Activated CD4-positive, alpha-beta T cell treated with anti-CD3 and anti-CD28 coated beads, Interleukin-2, Interleukin-6, amounts not matched to agents 100 ng/mL and 50 ng/mL, durations not matched to agents 16 hours and 8 hours (primary cell): ENCODE measurements at places on chromosomes 7 and 10.
A peak's percentile ranks its signal among the peaks of the same experiment; 100 is the strongest.

GRCh38 chr10:12237265-12238220 lies 41.6 kb downstream of the CDC123 start:
- DNase-seq: no peak

- no peak for DNase-seq
Measured at GRCh38 chr10:98528805-98529183, 82.1 kb upstream of the HPS1 start.

- peak; percentile 25 for DNase-seq
Measured at GRCh38 chr10:23342213-23342884, 2.2 kb downstream of the C10orf67 start.

DNA sequence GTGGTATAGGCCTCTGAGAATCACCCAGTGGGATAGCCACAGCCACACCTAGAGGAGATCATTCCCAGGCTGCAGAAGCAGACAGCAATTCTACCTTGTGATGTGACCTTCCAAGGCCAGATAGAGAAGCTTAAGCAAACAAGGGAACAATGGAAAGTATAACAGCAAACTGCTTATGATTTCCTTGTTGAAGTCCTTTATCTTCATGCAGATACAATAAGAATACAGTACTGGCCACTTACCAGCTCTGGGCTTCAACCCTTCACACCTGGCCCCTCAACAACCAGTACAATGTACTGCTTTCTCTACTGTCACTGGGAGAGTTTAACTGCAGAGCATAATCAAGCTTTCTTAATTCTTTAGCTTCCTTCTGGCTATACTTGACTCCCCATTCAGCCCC lies 22.6 kb upstream of the DDX50 start:
- no peak for DNase-seq

DNA sequence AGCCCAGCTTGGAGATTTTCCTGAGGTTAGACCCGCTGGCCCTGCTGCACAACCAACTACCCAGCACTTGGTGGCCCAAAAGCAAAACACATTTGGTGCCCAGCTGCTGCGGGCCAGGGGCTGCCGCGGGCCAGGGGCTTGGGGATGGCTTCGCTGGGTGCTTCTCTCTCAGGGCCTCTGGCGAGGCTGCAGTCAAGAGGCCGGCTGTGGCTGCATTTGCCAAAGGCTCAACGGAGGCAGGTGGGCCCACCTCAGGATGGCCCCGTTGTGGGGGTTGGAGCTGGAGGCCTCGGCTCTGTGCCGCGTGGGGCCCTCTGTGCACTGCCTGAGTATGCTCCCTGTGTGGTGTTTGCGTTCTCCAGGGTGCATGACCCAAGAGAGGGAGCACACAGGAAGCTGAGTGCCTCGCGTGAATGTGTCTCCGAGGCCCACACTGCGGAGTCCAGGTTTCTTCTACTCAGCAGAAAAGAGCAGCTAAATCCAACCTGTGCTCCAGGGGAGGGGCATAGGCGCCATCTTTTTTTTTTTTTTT lies 17.5 kb upstream of the UBE3C start:
- no peak for DNase-seq

DNA sequence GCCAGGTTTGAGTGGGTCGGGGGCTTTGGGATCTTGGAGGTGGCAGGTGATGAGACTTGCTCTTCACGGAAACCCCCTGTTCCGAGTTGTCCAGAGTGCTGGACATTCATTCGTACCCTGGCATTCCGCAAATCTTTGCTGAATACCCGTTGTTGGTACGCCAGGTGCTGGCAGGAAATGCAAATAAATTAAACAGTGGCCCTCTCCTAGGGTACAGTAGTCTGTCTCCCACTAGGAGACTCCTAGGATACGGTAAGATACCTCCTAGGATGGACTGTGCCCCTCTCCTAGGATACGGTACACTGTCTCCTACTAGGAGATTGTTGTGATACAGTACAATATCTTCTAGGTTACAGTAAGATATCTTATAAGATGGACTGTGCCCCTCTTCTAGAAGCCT lies 544 bp downstream of the SEC23IP start:
- no peak for DNase-seq

- no peak for DNase-seq
Measured at GRCh38 chr10:30092151-30092790, 32.9 kb upstream of the JCAD start.

DNA sequence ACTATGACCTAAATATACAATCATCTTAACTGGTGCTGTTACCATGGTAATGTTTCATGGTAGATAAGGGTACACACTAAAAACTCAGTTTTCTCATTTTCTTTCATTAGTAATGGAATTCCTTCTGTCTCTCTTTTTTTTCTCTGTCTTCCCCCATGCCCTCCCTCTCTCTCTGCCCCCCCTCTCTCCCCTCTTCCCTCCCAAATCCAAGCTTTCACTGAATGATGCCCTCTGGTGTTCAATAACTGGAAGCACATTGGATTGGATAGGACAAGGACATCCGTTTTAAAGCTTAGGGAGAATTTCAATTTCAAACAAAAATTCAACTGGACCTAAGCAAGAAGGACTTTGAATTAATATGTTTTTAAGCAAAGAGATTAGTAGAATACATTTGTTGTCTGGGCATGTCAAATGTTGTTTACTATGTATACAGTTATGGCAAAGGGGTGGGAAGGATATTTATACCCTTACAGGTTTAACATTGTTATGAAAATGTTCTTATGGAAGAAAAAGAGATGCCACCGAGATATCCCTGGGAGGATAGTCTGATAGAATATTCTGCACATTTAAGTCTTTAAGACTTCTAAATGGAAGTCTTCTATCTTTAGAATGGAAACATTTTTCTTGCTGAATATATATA lies 6.1 kb downstream of the CHRM2 start:
- no peak for DNase-seq

- peak; percentile 91 for DNase-seq
Measured at GRCh38 chr10:63707254-63707910, 186.2 kb downstream of the REEP3 start.

DNA sequence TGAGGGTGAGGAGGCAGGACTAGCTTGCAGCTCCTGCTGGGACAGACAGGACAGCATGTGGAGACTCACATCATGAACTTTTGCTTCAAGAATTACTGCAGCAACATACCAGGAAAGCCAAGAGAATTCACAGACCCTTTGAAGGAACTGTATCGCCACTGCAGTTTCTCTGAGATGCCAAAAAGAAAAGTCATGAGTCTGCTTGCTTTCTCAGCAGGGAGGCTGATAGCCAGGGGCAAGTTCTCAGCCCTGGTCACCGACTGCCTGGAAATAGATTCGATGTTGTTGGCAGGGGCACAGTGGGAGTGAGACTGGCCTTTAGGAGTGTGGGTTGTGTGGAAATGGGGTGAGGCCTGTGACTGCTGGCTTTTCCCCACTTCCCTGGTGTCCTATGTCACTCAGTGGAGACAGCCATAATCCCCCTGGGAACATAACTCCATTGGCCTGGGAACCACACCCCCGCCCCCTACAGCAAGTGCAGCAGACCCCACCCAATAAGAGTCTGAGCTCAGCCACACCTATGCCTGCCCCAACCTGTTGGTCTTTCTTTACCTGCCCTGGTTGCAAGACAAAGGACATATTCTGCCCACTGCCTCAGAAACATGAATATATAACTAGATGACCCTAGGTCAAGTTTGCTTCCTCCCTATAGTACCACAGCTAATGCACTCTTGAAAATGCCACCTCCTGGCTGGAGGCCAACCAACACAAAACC lies 1.6 kb upstream of the SAMD9 start:
- DNase-seq: no peak

DNA sequence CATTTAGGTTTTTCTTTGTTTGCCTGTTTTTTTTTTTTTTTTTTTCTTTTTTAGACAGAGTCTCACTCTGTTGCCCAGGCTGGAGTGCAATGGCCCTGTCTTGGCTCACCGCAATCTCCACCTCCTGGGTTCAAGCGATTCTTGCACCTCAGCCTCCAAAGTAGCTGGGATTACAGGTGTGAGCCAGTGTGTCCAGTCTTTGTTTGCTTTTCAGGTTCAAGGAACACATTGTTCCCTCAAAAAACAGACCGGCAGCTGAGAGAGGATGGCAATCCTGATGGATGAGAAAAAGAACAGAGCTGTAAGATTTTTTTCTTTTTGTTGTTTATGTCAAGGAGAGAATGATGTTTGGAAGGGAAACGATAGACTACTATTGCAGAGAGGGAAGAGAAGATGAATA lies 23.3 kb upstream of the RHOBTB1 start:
- no peak for DNase-seq

DNA sequence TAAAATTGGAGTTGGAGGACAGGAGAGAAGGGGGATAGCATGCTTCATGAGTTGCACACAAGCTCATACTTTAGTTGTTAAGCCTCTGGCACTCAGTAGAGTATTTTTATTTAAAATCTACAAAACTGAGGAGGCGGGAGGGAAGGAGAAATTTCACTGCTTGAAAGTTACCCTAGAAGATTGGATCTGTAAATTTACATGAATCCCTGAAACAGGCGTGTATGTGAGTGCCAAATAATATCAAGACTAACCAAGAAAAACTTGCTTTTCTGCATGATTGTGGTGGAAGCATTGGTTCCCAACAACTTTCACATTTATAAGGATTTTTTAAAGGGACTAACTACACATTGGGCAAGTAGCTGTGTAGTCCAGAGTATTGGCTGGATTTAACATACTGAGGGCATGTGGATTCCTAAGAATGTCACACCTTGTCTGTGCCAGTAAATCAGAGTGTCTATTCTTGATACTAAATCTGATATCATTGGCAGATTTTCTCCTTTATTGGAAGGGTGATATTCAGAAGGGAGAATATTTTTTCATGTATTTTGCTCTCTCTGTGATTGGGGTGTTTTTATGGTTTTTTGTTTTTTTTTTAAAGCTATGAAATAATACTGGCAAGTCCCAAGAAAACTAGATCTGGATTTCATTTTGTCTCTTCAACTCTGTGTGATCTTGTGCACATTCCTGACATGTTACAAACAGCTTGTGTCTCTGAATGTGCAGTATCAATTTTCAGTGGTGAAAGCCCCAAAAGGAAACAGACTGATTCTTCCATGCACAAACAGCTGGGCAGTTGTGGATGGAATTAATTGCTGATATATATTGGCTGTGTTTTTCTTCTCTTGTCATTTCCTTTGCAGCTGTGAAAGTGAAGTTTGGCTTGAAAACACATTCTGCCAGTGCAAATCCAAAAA lies 67.2 kb downstream of the ADD3 start:
- no peak for DNase-seq

DNA sequence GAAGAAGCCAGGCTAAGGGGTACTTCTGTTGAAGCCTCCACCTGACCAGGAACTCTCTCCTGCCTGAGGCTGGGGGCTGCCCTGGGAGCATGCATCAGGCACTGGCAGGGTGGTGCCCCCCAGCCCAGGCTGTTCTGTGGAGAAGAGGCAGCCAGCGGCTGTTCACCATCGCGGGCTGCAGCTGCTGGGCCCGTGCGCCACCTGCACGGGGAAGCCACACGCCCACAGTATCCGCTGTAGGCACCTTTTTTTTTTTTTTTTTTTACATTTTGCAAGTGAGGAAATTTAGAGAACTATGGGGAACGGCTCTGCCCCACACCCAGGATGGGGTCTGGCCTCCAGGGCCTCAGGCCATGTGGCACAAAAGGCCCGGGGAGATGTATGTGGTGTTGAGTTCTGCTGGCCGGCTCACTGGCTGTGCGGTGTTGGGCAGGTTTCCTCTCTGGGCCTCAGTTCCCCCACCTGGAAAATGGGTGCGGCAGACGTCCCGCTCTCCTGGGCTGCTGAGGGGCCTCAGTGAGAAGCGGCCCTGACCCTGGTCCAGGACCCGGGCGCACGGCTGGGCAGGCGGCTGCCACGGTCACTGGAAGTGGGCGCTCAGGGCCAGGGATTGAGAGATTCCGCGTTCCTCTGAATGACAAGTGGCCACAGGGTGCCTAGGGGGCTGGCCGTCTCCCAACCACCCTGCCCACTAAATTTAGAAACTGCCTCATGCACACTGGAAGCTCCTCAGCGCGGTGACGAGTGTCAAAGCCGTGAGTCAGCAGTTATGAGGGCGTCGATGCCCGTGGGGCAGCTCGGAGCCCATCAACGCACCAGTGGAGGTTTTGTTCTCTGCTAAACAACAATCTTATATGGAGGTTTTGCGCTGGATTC lies 8.8 kb upstream of the INTS1 start:
- DNase-seq: peak; percentile 47

- no peak for DNase-seq
Measured at GRCh38 chr7:88165697-88166096, 54.1 kb downstream of the SRI start.

GRCh38 chr7:45670227-45670626 lies 96.1 kb downstream of the ADCY1 start:
- DNase-seq: no peak

DNA sequence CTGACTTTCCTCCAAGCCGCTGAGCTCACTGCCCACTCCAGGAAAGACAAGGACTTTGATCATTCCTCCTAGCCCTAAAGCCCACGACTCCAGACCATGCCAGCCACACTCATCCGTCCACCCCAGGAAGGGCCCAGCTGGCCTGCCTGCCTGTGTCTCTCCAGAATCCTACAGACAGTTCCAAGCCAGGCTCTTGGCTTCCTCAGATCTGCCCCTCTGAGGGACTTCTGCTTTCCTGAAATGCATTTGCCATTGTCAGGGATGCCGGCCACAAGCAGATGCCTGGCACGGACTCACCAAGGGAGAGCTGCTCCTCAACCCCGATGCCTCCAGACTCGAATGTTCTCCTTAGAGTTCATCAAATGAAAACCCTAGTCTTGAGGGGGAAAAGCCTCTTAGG lies 155.8 kb downstream of the OAT start:
- no peak for DNase-seq

DNA sequence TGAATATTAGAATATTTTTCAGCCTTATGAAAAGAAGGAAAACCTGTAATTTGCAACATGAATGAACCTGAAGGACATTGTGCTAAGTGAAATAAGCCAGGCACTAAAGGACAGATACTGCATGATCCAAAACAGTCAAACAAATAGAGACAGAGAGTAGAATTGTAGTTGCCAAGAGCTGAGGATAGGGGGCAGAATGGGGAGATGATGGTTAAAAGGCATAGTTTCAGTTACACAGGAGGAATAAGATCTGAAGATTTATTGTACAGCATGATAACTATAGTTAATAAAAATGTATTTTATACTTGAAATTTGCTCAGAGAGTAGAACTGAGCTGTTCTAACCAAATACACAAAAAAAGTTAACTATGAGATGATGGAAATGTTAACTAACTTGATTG lies 149.0 kb upstream of the TMEM106B start:
- DNase-seq: peak; percentile 12

- no peak for DNase-seq
Measured at GRCh38 chr7:134997214-134997885, 11.0 kb downstream of the AGBL3 start.

GRCh38 chr10:88318803-88319202 lies 264.3 kb downstream of the RNLS start:
- peak; percentile 36 for DNase-seq

DNA sequence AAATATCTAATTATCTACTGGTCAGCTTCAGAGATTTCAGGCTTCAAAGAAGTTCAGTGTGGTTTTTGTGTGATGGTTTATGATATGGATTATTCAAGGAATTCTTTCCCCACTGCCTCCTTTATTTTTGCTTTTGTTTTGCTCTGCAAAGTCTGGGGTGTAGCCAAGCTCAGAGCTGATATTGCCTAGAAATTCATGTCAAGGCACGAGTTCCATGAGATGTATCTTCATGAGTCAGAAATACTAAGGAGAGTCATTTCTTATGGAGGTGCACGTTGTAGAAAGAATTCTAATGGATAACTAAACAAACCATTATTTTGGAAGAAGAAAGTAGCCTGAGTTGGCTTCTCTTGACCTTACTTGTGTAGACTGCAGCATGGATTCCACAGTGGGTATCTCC lies 37.4 kb downstream of the VIM start:
- DNase-seq: no peak

- DNase-seq: no peak
Measured at GRCh38 chr7:55539380-55539779, 32.9 kb downstream of the VOPP1 start.
